Lower lobe of right lung (tissue), 2 donors: ENCODE measurements at places on chromosomes 3 and 15. TPM values are rescaled to one million over a fixed set of nuclear protein-coding genes. Genes with fewer than 3 reads are reported as not detected.

DNA sequence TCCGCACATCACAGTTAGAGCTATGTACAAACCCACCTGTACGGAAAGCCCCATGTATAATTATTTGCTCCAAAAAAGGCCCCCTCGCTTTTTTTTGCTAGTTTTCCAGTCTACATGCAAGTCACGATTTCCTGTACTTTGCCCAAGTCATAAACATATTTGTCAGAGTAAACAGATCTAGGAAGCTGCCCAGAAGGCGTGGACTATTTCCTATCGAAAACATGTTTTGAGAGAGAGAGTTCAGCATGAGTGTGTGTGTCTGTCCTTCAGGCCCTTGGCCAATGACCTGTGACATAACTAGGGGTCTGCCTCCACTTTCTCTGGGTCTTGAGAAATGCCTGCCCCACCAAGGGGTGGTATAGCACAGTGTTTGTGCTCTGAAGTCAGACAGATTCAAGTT is 72.7 kb upstream of the HACD2 start:
- H3K27me3 ChIP-seq: no peaks in the 10 kb centered on the region
- peak overlapping the region; percentile 68 for H3K27ac ChIP-seq
- peaks cover 15% of the 10 kb centered on the region for H3K36me3 ChIP-seq

C3orf18 gene
- total RNA-seq: 6.7 TPM

DNA sequence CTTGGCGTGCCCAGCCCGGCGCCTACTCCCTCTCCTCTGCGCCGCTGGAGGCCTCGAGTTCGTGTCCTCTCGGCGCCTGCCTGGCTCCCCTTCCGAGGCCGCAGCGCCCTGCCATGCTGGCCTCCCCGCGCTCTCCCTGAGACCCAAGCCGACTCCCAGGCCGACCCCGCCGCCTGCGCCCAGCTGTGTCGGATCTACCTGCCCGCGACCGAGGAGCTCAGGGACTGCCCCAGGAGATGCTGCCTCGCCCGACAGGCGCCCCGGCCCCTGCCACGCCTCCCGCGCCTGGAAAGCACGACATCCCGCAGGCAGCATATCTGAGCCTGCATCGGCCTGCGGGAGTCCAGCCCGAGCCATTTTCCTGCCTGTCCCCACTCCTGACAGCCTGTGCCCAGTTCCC is 16.1 kb downstream of the PAQR9 start:
- H3K4me3 ChIP-seq: no peak overlapping the region
- no peaks in the 10 kb centered on the region for H3K36me3 ChIP-seq
- no peak for DNase-seq
- H3K27me3 ChIP-seq: peaks cover 23% of the 10 kb centered on the region
- H3K4me1 ChIP-seq: no peaks in the 10 kb centered on the region

DPPA2 gene
- not detected for total RNA-seq

DNA sequence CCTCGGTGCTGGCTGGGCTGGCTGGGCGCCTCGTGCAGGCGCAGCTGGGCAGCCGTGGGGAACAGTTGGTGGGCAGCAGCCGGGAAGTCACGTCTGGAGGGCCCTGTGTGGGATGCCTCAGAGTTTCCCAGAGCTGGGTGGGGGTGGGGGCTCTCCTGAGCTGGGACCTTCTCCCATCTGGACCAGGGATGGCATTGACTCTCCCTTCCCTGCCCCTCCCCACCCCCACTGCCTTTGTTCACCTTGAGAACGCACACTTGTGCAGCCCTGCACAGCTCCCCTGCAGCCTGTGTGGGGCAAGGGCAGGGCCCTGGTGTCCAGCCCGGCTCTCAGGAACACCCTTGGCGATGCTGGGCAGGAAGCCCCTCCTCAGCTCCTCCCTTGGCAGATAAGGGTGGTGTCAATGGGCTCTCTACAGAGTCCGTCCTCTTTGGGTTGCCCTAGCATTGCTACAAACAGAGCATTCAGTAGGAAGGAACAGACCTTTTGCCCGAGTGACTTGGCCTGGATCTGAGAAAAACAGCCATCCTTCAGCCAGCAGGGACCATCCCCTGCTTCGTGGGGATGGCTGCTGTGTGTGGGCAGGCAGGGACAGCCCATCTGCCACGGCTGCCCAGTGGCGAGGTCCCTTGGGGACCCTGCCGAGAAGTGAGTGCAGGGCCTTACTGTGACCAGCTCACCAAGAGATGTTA is 25.5 kb upstream of the KLF13 start:
- H3K27me3 ChIP-seq: no peaks in the 10 kb centered on the region
- DNase-seq: no peak
- H3K4me1 ChIP-seq: peaks cover 43% of the 10 kb centered on the region

RASA2 gene
- 21.5 TPM for total RNA-seq
